D341Med (cell line): ENCODE measurements at places on chromosomes 3 and 15.
A peak's percentile ranks its signal among the peaks of the same experiment; 100 is the strongest.

DNA sequence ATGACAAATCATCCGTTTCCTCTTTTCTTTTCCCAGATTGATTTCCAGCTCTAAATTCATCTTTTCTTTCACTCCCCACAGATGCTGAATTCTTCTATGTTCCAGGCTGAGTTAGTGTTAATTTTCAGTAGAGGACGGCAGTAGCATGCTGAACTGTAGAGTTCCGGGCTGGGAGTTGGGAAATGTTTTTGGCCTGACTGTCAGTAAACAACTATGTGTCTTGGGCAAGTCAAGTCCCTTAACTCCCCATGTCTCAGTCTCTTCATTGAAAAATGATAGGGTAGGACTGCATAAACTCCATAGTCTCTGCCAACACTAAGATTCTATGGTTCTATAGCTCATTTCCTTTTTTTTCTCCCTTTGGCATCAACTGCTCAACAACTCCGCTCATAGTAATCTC is 333.9 kb downstream of the TIGIT start:
- DNase-seq, result no peak

GRCh38 chr3:160259589-160259988 is 34.4 kb downstream of the C3orf80 start:
- DNase-seq, result no peak

GRCh38 chr3:46573701-46574100 is 7.6 kb upstream of the LRRC2 start:
- no peak for DNase-seq

DNA sequence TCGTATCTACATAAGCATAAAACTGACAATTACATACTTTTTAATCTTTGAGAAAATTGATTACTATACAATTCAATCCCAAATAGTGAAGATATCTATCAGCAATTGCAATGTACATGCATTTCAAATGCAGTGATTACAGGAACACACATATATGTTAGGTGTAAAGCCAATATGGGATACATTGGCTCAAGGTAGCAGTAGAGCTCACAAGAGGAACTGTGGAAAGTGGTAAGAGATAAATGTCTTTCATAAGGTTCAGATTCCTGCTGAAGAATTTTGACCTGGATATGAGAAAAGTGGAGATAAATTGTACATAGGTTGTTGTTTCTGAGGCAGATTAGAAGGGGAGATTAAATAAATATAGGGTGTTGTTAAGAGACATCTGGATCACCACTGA is 1280.5 kb downstream of the OTOL1 start:
- no peak for DNase-seq

DNA sequence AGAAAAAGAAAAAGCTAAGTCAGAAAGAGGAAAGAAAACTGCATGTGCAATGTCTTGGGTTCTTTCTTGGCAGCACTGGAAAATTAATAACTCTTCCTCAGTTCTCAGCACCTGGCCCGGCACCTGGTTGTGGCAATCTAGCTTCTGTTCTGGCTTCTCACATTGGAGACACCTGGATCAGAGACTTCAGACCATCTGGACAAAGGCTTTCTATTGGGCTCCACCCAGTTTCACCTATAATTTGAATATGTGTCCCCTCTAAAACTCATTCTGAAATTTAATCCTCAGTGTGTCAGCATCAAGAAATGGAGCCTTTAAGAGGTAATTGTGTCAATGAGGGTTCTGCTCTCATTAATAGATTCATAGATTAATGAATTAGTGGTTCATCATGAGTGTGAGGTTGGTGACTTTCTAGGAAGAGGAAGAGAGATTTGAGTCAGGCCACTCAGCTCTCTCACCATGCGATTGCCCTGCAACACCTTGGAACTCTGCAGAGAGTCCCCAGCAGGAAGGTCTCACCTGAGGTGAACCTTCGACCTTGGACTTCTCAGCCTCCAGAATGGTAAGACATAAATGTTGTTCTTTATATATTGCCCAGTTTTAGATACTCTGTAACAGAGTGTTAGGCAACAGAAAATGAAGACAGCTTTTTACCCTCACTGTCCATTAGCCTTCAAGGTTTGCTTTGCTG is 679.9 kb downstream of the NTRK3 start:
- no peak for DNase-seq

- DNase-seq, result no peak
These were observed 17.5 kb upstream of the PLSCR1 start for GRCh38 chr3:146561879-146562278.

DNA sequence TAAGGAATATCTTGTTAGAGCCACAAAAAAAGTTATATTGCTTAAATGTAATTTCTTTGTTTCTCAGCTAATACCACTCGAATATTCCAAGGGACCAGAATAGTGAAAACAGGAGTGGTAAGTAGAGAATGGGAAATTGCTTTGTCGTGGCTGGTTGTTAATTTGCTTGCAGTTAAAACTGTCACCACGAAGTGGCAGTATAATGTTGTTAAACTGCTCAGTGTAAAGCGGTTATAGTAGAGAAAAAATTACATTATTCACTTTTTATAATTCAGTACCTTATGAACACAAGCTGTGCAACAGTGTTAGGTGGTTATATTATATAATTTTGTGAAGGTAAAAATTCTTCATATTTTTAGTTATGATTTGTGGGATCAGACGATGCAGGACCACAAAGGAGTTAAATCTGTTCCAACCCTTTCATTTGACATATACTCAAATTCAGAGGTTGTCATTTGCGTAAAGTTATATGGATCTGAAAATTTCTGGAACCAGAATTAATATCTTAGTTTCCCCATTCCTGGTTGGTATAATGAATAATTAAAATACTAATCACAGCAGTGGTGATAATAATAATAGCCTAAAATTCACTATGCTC is 171.8 kb downstream of the FEZF2 start:
- peak; percentile 64 for DNase-seq

DNA sequence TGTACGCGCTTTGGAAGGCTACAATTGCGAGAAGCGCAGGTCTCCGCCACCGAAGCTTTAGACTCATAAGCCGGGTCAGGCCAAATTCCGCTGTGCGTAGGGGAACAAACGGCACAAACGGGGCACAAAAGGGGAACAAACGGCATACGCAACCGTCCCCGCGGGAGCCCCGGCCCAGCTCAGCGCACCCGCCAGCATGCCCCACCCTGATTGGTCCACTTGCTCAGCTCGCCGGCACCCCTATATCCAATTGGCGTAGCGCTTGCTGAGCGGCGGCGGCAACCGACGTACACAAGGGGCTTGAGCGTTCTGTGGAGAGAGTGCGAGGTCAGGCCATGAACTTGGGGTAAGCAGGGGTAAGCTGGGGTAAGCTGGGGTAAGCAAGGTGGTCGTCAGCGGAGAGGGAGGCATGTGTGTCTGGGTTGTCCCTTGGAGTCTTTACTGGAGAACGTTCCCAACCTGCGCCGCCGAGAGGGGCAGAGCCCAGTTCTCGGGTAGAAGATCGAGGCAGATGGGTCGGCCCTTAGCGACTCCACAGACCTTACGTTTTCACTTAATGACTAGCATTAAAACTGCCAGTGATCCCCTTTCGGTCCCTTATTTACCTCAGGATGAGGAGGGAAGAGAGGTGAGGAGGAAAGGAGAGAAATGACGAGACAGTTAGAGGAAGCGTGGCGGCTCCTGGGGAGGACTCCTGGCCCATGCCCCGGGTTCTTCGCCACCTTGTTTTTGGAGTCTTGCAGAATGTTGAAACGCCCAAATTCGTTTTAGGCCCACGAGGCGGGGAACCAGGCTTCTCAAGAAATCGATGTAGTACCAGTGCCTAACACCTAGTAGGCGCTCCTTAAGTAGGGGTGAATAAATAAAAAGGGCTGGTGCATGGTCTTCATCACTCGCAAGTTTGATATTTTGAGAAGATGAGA is at the start of gene CCDC66:
CCDC66 (plus strand) TSS at position 268 of the 923 bp plus-strand sequence; CDS start at position 336, 68 bp downstream.
- DNase-seq, result peak; percentile 98
